ENCODE measurements at places on chromosomes 13 and 19.

GRCh38 chr19:49678985-49679770 lies 2.1 kb downstream of the PRMT1 start:
- no peak for DNase-seq

GRCh38 chr19:45817725-45818301 lies 2.7 kb upstream of the RSPH6A start:
- peak; percentile 40 for DNase-seq

DNA sequence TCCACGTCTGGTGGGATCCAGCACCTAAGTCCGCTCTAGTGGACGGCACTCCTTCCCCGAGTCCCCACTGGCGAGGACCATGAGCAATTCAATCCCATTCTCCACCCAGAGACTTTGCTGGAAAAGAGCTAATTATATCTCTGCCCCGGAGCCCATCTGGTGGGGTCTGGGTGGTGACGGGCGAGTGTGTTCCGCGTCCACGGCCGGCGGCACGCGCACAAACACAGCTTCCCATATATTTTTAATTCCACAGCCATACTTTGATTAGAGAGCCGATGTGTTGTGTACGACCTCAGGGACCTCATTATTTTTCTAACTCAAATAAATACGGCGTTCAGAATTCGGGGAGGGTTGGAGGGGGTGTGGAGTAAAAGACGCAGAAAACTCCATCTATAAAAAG lies 64.1 kb upstream of the ADGRE5 start:
- DNase-seq, result no peak

GRCh38 chr13:58619396-58620113 lies 988.0 kb downstream of the PCDH17 start:
- no peak for DNase-seq

GRCh38 chr13:107450931-107451330 lies 764.4 kb downstream of the LIG4 start:
- DNase-seq, result peak; percentile 96

DNA sequence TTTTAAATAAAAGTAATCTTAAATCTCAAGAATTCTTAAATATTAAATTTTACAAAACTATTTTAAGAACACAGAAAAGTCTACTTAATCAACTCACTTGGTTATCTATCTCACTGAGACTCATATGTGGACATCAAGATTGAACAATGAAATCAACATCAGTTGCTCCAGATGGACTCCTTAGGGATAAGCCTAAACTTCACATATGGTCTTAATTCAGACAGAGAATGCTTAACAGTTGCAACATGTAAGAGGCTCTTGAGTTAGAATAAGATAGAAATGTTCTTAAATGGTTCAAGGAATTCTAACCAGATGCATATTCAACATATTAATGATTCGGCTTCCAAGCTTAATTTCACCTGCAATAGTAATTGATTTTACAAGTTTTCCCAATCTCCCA lies 1730.9 kb downstream of the PCDH9 start:
- no peak for DNase-seq

- no peak for DNase-seq
Observed at GRCh38 chr19:30049226-30049625, 107.2 kb downstream of the URI1 start.

DNA sequence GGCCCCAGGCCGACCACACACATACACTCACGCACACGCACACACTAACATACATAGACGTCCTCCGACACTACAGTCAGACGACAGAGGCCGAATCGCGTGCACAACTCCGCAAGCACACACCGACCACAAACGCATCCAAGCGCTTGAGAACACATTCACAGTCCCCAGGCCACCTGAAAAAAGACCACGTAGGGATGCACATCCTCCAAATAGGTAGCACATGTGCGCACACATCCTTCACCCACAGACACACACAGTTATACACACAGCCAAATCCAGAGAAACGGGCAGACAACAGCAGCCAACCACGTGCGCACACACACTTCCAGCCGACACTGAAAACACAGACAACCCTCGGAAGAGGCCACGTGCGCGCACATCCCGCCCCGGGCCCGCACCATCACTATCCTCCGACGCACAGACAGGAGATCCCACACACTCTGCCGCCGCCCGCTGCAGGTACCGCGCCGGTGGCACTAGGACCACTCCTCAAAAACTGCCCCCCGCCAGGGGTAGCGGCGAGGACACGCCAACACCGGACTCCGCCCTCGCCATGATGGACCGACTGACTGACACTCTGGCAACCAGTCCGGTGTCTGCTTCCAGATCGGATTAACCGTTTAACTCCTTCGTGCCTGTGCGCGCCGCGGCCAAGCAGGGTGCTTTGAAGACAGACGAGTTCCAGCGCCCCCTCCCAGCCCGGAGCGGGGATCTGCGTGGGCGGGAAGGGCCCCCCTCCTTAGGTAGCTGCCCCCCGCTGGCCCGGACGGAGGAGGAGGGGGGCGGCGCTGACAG lies 493 bp upstream of the PDE4A start:
- DNase-seq, result peak; percentile 92

GRCh38 chr13:30851697-30852096 lies 54.4 kb upstream of the MEDAG start:
- no peak for DNase-seq

GRCh38 chr13:74266861-74267260 lies 132.7 kb upstream of the KLF12 start:
- no peak for DNase-seq

DNA sequence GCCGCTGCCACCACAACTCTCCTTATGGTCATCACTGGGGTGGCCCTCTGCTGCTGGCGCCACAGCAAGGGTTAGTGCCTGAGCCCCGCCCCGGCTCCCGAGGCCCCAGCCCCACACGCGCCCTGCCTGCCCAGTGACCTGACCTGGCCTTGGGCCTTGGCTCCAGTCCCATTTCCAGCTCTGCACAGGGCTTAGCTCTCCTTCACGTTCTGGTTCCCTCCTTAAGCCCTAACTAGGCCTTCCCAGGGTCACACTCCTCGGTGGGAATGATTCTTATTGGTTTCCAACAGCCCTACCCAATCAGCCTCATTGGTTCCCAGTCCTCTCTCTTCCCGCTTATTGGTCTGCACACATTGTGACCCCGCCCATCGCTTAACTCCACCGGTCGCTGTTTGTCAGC lies 5.8 kb downstream of the KIRREL2 start:
- DNase-seq, result no peak

- no peak for DNase-seq
Observed at GRCh38 chr13:68257111-68257842, 1027.1 kb upstream of the PCDH9 start.

DNA sequence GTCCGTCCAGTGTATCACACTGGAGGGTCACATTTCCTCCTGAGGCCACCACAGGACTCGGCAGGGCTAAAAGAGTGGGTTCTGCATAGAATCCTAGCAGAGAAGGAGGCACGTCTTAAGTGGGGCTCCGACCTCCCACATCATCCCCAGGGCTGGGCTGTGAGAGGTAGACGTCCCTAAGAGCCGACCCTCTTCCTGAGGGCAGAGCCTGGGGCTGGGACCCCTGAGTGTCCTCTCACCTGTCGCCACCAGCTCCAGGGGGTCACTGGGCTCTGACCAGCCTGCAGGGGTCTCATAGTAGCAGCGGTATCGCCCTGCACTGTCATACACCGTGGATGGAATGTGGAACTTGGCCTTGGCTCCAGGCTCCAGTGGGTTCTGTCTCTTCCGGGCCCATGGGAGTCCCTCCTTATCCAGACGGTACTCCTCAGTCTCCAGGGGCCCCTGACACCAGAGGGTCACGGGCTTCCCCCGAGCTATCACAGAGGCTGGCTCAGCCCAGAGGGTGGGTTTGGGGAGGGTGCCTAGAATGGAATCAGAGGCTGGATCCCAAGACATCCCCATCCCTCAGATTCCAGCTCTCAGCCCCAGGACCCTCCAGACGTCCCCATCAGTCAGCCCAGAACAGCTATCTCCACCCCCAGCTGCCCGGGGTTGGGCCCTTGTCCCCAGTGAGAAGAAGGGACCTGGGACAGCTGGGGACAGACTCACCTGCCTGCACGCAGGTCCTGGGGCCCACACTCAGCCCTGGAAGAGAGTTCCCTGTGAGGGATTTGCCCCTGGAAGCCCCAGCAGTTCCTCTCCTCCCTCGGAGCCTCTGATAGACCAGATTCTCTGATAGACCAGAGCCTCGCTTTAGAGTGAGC lies 590 bp downstream of the LILRB5 start:
- no peak for DNase-seq

GRCh38 chr19:49799798-49800376 lies 13.2 kb downstream of the FUZ start:
- no peak for DNase-seq

GRCh38 chr19:30159636-30160035 lies 212.5 kb upstream of the ZNF536 start:
- no peak for DNase-seq

GRCh38 chr13:31477961-31478360 lies 261.4 kb upstream of the RXFP2 start:
- DNase-seq, result peak; percentile 17

- no peak for DNase-seq
Observed at GRCh38 chr13:76860706-76861105, 25.5 kb downstream of the KCTD12 start.

- DNase-seq, result no peak
Observed at GRCh38 chr19:3494051-3494450, 6.4 kb downstream of the DOHH start.

- DNase-seq, result peak; percentile 5
Observed at GRCh38 chr13:98060282-98060681, 82.6 kb upstream of the FARP1 start.

DNA sequence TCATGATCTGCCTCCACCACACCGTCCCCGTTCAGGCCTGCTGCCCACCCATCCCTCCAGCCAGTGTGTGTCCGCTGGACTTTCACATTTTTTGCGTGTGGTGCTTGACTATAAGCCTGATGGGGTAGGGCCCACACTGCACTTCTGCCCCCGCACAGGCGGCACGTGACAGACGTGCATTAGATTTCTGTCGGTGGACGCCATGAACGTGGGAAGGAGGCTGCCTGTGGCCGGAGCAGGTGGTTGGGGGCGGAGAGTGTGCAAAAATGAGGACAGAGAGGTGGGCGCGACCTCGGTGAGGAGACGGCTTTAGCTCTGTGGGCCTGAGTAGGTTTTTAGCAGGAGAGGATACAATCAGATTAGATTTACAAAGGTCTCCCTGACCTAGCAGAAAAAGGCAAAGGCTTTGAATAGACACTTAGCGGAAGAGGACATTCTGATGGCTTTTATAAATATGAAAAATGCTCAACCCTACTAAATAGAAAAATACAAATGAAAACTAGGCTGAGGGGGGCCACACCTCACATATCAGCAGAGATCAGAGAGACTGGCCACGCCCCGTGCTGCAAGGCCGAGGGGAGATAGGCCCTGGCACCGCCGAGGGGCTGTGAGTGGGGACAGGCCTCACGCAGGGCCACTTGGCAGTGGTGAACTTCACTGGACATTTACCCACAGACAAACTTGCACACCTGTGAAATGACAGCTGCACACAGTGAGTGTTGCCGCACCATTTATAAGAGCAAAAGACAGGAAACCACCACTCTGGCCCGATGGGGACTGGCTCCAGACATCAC lies 25.4 kb downstream of the PAK4 start:
- no peak for DNase-seq

- DNase-seq, result no peak
Observed at GRCh38 chr19:51375504-51376221, 3.2 kb upstream of the NKG7 start.

DNA sequence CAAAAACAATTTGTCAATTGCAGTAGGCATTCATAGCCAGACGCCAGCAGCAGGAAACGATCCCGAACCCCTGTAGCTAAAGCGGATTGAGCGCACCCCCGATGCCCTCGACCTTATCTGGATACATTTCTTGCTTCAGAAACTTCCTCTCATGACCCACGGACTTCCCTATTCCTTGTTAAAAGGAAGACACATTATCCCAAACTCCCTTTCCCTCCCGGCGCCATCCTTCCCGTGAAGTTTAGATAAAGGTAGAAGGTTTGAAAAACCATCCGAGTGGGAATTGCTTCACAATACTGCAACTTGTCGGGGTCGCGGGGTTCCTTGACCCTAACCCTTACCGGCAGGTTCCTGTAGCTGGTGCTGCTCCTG lies 977 bp downstream of the PCDH20 start:
- no peak for DNase-seq

DNA sequence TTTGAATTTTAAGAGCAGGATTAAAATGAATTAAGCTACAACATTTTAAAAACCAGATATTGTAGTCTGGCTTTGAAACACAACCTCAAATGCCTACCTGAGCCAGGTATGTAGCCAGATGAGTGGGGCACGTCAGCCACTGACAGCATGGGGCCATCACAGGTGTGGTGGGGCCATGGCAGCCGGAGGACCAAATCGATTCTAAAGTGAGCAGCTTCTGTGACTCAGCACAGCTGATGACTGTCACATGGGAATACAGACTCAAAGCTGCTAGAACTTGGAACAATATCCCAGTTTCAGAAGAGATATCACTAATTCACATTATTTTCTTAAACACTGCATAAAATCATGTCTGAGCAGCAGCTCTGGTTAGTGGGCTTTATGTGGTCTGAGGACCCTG lies 52.8 kb downstream of the SERP2 start:
- DNase-seq, result no peak

DNA sequence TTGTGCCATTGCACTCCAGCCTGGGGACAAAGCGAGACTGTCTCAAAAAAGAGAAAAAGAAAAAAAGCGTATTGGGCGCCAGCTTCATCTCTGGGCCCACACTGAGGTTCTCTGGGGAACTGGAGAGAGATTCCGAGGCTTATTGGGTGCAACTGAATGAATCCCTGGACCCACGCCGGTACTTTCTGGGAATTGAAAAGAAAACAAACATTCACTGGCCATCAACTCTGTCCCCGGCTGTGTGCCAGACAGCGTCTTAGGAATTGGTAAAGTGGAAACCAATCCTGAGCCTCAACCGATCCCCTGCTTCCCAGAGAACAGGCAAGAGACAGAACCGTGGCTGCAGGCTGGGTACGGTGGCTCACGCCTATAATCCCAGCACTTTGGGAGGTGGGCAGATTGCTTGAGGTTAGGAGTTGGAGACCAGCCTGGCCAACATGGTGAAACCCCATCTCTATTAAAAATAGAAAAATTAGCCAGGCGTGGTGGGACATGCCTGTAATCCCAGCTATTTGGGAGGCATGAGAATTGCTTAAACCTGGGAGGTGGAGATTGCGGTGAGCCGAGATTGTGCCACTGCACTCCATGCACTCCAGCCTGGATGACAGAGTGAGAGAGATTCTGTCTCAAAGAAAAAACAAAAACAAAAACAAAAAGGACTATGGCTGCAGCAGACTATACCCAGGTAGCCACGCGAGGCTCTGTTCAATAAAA lies 8.6 kb downstream of the ANO8 start:
- peak; percentile 39 for DNase-seq

- no peak for DNase-seq
Observed at GRCh38 chr19:5927441-5927821, 13.4 kb downstream of the CAPS start.

DNA sequence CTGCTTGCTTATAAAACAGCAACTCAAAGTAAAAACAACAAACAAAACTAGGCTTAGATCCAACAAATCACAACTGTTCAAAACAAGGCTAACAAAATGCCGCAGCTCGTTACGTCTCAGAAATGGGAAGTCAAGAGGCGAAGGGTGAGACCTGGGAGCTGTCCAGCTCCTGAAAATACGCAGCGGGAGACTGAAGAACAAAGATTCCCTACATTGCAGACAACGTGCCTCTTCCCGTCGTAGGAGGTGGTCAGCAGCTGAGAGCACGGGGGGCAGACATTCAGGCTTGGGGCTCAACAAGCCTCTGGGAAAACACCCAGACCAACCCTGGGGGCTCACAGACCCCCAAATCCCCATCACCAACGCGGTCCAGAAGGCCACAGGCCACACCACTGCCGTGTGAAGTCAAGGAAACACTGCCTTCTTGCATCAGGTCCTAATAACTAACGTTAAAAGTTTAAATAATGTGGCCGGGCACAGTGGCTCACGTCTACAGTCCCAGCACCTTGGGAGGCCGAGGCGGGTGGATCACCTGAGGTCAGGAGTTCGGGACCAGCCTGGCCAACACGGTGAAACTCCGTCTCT lies 13.5 kb downstream of the PLPP2 start:
- no peak for DNase-seq
